ENCODE measurements at places on chromosomes 6 and 20. TPM values are rescaled to one million over a fixed set of nuclear protein-coding genes. Genes with fewer than 3 reads are reported as not detected.

RIMS4 gene
- not detected for total RNA-seq

MOG gene
- not detected for total RNA-seq

HUS1B gene
- total RNA-seq, result 4.8 TPM

SYNGAP1 gene
- total RNA-seq, result 81.4 TPM

ADRM1 gene
- total RNA-seq, result 67.9 TPM

ZNF831 gene
- total RNA-seq, result 90.3 TPM

GRCh38 chr6:95543798-95544197, 33.5 kb upstream of the MANEA start:
- no peak overlapping the region for H3K27ac ChIP-seq
- H3K36me3 ChIP-seq, result no peaks in the 10 kb centered on the region
- DNase-seq, result no peak
- peaks cover 4% of the 10 kb centered on the region for H3K27me3 ChIP-seq
- no peak overlapping the region for H3K4me3 ChIP-seq
- no peaks in the 10 kb centered on the region for H3K4me1 ChIP-seq

DNA sequence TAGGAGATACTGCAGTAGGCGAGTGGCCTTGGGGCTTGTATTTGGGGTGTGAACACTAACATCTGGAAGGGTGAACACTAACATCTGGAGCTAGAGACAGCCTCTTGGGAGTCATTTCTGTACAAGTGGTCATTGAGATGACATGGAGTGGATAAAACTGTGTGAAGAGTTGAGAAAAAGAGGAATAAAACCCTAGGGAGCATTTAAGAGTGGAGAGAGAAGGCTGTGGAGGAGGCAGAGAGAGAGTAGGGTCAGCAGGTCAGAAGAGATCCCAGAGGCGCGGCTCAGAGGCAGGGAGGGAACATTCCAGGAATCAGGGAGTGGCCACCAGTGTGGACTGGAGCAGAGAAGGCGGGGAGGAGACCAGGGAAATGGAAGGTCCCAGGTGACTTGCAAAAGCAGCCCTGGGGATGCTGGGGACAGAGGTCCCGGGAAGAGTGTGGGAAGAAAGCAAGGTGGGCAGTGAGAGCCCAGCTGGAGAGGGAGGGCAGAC, 202.0 kb upstream of the RNF24 start:
- DNase-seq, result no peak
- peaks cover 7% of the 10 kb centered on the region for H3K4me1 ChIP-seq
- H3K36me3 ChIP-seq, result no peaks in the 10 kb centered on the region
- peaks cover 5% of the 10 kb centered on the region for H3K27me3 ChIP-seq
- H3K4me3 ChIP-seq, result no peak overlapping the region

DNA sequence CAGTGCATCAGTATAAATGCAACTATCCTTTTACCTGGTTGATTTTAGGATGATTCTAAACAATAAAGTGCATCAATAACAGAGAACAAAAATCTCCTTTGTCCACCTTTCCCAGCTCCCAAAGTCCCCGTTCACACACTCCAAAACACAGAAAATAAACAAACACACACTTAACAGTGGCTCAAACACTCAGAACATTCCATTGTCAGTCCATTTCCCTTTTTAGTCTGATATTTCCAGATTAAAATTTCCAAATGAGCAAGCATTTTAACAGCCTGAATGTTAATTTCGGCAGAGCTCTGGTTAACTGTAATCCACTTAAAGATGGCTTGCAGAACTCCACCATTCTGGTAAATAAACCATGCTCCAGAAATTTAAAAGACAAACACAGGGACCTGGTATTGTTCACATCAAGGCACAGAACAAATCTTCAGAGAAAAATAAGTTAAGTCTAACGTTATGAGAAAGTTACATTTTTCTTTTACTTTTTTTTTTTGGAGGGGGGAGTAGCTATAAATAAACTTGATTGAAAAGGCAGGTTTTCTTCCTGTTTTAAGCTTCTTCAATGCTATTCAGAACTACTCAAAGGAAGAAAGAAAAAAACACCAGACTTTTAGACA, 100.8 kb downstream of the DST start:
- H3K27me3 ChIP-seq, result no peaks in the 10 kb centered on the region
- no peak for DNase-seq
- peaks cover 10% of the 10 kb centered on the region for H3K4me1 ChIP-seq
- H3K36me3 ChIP-seq, result no peaks in the 10 kb centered on the region
- no peak overlapping the region for H3K27ac ChIP-seq

- H3K36me3 ChIP-seq, result no peaks in the 10 kb centered on the region
- H3K4me1 ChIP-seq, result no peaks in the 10 kb centered on the region
- no peak overlapping the region for H3K27ac ChIP-seq
These were observed 730.7 kb downstream of the RFPL4B start for GRCh38 chr6:113077794-113078193.

DNA sequence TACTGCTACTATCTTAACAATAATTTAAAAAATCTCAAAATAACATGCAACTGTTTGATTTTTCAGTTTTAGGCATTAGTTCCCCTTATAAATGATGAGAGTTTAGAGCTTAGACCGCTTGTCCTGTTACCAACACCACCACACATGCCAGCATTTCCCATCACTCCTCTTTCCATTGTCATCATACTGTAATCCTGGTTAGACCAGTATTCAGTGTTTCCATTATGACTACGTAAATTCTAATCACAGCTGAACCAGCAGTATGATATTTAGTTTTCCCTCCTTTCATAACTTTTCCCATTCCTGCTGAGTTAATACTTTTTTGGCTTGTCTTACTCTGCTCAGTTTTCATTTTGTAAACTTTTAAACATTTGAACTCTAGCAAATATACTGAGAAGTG, 12.2 kb upstream of the TBC1D20 start:
- no peak overlapping the region for H3K4me3 ChIP-seq
- H3K27ac ChIP-seq, result no peak overlapping the region
- no peak for DNase-seq

- H3K4me1 ChIP-seq, result no peaks in the 10 kb centered on the region
- DNase-seq, result no peak
- no peaks in the 10 kb centered on the region for H3K27me3 ChIP-seq
- H3K27ac ChIP-seq, result no peak overlapping the region
- H3K4me3 ChIP-seq, result no peak overlapping the region
These were observed 360.6 kb upstream of the RUNX2 start for GRCh38 chr6:44967481-44967880.

- no peaks in the 10 kb centered on the region for H3K36me3 ChIP-seq
- H3K27me3 ChIP-seq, result no peaks in the 10 kb centered on the region
- H3K4me3 ChIP-seq, result no peak overlapping the region
- DNase-seq, result no peak
- H3K4me1 ChIP-seq, result no peaks in the 10 kb centered on the region
- H3K27ac ChIP-seq, result no peak overlapping the region
These were observed 174.5 kb downstream of the COL21A1 start for GRCh38 chr6:56072856-56073255.

GRCh38 chr20:53865901-53866793, 204.2 kb downstream of the BCAS1 start:
- no peaks in the 10 kb centered on the region for H3K27me3 ChIP-seq
- DNase-seq, result no peak
- H3K4me1 ChIP-seq, result peaks cover 43% of the 10 kb centered on the region
- peak overlapping the region; percentile 65 for H3K4me3 ChIP-seq

GRCh38 chr6:90180526-90180925, 116.1 kb downstream of the BACH2 start:
- DNase-seq, result no peak
- no peak overlapping the region for H3K27ac ChIP-seq
- H3K4me3 ChIP-seq, result no peak overlapping the region
- no peaks in the 10 kb centered on the region for H3K36me3 ChIP-seq
- H3K27me3 ChIP-seq, result peaks cover 2% of the 10 kb centered on the region

GRCh38 chr6:70221715-70222438, 81.0 kb downstream of the COL9A1 start:
- no peaks in the 10 kb centered on the region for H3K36me3 ChIP-seq
- no peaks in the 10 kb centered on the region for H3K4me1 ChIP-seq
- H3K27ac ChIP-seq, result no peak overlapping the region
- no peak for DNase-seq

DNA sequence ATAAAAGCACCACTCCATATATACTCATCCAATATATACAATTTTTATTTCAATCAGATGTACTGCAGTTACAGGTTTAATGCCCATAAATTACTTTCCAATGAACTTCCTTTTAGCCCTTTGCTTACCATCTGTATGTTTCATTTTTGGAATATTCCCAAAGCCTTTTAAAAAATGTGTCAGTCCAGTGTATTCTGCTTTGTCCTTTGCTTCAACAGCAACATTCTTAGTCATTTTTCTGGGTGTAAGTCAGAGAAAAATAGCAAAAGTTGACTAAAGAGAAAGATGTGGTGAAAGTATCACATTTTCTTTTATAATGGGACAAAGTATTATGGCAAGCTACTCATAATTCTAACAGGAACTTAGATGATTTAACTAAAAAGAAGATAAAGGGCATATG, 15.2 kb downstream of the DSE start:
- no peaks in the 10 kb centered on the region for H3K4me1 ChIP-seq
- H3K27me3 ChIP-seq, result no peaks in the 10 kb centered on the region
- H3K27ac ChIP-seq, result no peak overlapping the region
- H3K4me3 ChIP-seq, result no peak overlapping the region

DNA sequence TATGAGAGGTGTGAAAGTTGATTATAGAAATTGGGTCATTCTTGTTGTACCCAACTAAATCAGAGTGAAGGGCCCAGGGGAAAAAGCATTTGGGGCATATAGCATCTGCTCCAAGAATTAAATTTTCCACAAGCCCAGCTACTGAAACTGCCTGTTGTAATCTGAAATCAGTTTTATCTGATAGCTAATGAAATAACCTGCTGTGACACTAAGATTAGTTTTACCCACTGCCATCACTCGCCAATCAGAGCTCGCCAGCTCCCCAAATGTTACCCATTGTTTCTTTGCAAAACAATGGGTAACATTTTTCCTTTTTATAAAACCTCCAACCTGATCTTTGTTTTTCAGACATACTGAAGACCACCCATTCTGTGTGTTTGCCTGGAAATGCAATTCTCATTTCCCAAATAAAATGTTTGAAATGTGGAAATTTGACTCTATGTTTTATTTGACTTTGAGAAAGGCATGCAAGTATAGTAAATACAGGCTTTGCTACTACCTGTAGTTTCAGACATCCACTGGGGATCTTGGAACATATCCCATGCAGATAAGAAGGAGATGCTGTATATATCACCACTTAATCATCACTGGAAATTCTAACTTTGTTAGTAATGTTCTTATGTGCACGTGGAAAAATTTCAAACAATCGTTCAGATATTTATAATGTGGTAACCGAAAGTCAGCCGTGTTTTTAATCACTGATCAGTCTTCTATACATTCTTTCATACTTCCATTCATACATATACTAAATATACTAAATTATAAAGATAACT, 6.3 kb upstream of the AHI1 start:
- no peaks in the 10 kb centered on the region for H3K36me3 ChIP-seq
- H3K4me3 ChIP-seq, result no peak overlapping the region
- no peaks in the 10 kb centered on the region for H3K27me3 ChIP-seq
- no peaks in the 10 kb centered on the region for H3K4me1 ChIP-seq

DNA sequence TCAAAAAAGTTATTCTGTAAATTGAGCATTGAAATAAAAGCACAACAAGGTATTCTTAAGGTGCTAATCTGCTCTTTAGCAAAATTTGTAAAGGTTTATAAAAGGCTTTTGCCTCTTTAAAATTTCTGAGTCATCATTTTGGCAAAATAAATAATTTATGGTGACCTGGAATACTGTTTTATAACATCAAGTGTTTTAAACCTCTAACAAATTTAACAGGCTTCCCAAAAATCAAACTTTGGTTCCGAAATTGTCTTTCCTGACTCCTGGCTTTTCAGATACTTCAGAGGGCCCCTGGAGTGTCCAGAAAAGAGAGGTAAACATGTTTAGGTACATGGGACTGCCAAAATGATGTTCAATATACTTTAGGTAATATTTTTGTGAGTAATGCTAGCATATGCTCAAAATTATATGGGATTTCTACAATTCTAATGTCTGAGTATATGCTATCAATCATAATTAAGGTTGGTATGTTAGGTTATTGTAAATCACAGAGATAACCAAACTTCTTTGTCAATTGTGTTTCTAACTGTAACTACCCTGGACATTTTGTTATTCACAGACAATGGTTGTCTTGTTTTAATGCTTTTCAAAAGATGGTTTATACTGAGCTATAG, 160.3 kb upstream of the OLIG3 start:
- peaks cover 2% of the 10 kb centered on the region for H3K27me3 ChIP-seq
- no peak overlapping the region for H3K27ac ChIP-seq
- no peak for DNase-seq
- H3K4me3 ChIP-seq, result no peak overlapping the region
- no peaks in the 10 kb centered on the region for H3K36me3 ChIP-seq
- no peaks in the 10 kb centered on the region for H3K4me1 ChIP-seq

DNA sequence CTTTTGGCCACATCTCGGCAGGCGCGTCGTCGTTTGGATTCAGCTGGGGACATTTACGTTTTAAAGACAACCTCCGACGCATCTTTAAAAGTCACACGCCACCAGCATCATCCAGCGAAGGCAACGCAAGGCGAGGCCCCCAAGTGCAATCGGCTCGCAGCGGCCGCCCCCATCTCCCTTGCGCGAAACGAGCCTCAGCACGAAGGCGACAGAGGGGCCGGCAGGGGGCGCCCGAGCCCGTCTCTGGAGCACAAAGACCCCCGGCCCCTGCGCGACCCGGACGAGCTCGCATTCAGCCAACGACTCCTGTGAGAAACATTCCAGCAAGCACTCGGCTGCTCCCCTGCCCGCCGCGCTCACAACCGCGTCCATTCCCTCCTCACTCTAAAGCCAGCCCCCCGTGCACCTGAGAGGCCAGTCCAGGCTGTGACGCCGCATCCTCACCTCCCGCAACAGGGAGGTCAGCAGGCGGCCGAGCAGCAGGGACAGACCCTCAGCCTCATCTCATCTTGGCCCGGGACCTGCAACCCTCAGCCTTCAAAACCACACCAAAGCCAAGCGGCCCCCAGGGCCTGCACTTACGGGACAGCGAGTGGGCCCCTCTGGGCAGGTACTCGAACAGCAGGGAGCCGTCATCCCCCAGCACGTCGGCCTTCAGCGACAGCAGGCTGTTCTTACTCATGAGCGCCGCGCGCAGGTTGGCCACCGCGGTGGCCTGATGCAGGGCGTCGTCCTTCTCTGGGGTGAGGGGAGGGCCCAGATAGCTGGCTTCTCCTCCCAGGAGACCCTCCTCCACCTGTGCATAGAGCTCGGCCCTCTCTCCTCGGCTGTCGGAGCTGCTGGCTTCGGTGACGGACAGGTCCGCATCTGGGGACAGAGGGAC, 35.8 kb downstream of the SLC2A4RG start:
- no peak overlapping the region for H3K4me3 ChIP-seq
- no peak for DNase-seq
- H3K4me1 ChIP-seq, result no peaks in the 10 kb centered on the region
- H3K27ac ChIP-seq, result no peak overlapping the region

DNA sequence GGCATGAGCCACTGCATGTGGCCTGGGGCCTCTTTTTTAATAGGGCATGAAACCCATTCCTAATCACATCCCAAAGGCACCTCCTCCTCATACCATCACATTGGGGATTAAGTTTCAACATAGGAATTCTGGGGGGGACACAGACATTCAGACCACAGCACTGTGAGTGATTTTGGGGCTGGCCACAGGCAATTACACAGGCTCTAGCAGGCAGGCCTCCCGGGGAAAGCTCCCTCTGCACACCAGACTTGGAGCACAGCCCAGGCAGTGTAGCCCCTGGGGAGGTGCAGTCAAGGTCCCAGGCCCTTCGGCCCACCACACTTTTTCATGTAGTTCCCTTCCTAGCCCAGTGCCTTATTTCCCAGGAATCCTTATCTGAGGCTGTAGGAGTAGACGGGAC, 5.5 kb downstream of the SFT2D1 start:
- H3K27me3 ChIP-seq, result no peaks in the 10 kb centered on the region
- H3K36me3 ChIP-seq, result peaks cover 27% of the 10 kb centered on the region
- no peak for DNase-seq

- no peak overlapping the region for H3K4me3 ChIP-seq
- no peaks in the 10 kb centered on the region for H3K27me3 ChIP-seq
- no peaks in the 10 kb centered on the region for H3K4me1 ChIP-seq
These were observed 62.4 kb upstream of the QKI start for GRCh38 chr6:163352011-163352685.

- no peak for DNase-seq
- no peaks in the 10 kb centered on the region for H3K4me1 ChIP-seq
- no peaks in the 10 kb centered on the region for H3K36me3 ChIP-seq
- H3K27me3 ChIP-seq, result no peaks in the 10 kb centered on the region
These were observed 38.5 kb upstream of the BMP6 start for GRCh38 chr6:7687145-7688111.

Measured in CD4-positive, CD25-positive, alpha-beta regulatory T cell (primary cell).